RKO (cell line): ENCODE measurements at places on chromosomes 5 and 9.
A peak's percentile ranks its signal among the peaks of the same experiment; 100 is the strongest.

- DNase-seq: no peak
Observed at GRCh38 chr5:5752844-5753243, 330.4 kb downstream of the ICE1 start.

DNA sequence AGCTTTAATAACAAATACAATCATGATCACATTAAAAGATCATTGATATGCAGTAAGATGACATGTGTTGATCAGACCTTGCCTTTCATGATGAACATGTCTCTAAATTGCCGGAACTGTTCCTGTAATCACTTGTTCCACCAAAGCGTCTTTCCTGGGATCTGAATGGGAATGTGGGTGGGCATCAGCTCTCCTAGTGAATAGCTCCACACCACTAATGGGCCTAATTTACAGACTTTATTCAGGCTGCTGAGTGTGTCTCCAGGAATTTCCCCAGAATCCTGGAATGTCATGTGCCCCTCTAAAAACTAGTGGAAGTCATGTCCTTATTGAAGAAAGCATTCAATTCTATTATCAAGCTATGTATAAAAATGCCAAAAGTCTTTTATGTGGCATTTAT lies 765.1 kb upstream of the CTNND2 start:
- no peak for DNase-seq

GRCh38 chr5:35120715-35121114 lies 73.0 kb upstream of the AGXT2 start:
- no peak for DNase-seq

DNA sequence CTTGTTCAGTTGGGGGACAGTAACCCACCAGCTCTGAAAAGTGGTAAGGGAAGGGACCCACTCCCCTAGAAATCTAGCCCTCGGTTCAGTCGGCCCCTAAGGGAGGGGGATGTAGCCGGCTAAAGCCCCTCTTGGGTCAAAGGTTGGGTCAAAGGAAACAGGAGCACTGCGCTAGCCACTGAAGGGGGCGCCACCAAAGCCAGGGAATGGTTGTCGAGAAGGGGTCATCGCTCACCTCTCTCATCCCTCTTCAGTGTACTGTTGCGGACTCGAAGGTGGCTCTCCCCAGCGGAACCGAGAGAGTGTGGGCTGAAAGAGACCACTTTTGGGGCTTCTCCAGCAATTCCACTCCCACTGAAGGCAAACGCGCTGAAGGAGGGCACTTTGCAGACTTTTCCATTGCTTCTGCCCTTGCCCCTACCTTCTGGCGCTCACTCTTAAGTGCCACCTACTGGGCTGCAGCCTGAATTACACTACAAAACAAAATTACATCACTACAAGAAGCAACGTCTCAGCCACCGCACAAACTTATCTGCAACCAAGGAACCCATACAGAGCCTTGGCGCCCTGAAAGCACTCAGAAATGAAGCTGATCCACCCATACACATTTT lies 396.9 kb downstream of the PDE4D start:
- DNase-seq: peak; percentile 50

DNA sequence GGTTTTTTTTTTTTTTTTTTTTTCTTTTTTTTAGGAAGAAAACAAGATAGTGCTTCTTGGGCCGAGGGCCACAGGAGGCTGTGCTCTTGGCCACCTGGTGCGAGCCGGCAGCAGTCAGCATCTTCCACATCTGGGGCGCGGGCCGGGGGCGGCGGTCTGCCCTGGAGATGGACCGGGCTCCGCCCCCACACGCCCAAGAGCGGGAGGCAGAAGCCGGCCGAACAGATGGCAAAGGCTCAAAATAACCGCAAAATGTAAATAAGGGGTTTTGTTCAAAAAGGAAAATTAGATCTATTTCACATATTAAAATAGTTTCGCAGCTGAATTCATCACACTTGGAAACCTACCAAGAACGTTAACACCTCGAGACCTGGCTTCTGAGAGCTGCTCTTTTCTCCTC lies 51.5 kb upstream of the UBAC1 start:
- no peak for DNase-seq

- no peak for DNase-seq
Observed at GRCh38 chr5:128579639-128580038, 41.6 kb upstream of the FBN2 start.

DNA sequence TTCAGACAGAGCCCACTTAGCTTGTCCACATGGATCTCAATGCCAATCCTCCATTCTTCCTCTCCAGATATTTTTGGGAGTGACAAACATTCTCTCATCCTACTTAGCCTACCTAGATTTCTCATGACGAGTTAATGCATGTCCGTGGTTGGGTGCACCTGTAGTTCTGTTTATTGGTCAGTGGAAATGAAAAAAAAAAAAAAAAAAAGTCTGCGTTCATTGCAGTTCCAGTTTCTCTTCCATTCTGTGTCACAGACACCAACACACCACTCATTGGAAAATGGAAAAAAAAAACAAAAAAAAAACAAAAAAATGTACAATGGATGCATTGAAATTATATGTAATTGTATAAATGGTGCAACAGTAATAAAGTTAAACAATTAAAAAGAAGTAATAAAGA lies 59.0 kb downstream of the BASP1 start:
- no peak for DNase-seq

DNA sequence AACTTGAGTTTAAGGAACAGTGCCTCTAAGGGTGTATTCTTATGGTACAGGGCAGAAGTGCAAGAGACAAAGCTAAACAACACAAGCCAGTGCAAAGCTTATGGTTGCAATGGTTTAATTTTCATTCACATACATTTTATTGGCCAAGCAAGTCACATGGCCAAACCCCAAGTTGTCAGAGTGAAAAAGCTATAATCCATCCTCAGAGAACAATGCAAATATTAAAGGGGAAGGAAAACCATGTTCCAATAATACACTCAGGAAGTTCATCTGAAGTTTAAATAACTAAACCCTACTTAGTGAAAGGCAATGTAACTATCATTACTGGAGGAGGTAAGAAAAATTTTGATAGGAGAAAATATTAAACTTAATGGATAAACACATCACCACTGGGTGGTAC lies 26.6 kb upstream of the TLR4 start:
- no peak for DNase-seq

GRCh38 chr5:53478411-53479044 lies 1.9 kb upstream of the FST start:
- DNase-seq: peak; percentile 67

GRCh38 chr9:87648606-87649005 lies 77.3 kb upstream of the CTSL start:
- no peak for DNase-seq

- DNase-seq: no peak
Observed at GRCh38 chr5:57586649-57587048, 104.0 kb upstream of the ACTBL2 start.

DNA sequence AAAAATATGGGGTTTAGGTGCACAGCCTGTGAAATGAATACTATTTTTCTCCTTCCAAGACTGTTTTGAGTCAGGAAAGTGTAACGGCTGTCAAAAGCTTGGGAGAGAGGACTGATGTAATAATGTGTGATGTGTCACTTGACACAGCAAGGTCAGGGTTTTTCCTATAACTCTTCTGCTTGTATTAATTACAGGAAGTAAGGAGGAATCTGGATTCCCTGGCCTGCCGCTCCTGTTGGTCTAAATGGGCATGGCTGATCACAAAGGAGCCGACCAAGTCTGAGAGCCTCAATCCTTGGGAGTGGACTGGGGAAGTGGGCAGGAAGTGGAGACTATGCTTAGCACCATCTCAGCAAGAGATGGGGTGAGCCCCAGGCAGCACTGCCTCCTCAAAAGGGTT lies 16.7 kb upstream of the SLC28A3 start:
- DNase-seq: peak; percentile 19

- DNase-seq: no peak
Observed at GRCh38 chr5:109324931-109325330, 84.8 kb downstream of the PJA2 start.

DNA sequence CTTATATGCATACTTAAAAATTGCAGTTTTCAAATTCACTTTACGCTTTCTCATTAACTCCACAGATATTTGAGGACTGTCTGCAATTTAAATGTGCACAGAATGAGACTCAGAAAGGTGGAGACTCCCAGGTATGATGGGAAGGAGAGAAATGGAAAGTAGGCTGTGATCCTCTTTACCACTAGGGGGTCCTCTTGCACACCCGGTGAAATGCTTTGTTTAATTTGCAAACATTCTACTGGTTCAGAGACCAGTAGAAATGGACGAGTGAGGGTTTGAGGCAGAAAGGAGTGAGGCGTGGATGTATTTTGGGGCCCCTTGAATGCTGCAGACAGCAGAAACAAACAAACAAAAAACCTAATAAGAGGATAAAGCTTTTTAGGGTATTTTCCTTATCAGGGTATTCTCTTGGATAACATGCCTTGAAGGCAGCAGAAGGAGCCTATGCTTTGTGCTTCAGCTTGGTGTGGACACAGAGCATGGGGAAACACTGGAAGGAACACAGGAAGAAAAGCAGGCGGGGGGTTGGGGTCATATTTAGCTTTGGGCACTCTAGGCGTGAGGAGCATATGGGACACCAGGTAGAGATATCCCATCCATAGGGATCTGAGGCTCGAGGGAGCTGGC lies 410.1 kb downstream of the DMRT2 start:
- peak; percentile 12 for DNase-seq

DNA sequence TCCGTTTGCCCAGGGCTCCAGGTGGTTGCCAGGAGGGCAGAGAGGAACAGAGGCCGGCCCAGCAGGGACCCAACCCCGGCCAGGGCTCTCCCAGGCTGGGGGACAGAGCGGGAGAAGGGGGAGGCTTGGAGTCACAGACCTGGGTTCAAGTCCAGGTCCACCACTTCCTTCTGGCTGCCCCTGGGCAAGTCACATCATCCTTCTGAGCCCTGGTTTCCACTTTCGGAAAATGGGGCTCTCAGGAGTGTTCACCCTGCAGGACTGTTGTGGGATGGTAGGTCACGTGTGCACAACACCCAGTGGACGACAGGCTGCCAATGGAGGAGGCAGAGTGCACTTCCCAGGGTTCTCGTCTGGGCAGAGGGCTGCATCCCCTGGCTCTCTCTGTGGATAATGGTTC lies 245.4 kb downstream of the PBX3 start:
- DNase-seq: no peak

- no peak for DNase-seq
Observed at GRCh38 chr5:118692811-118693342, 295.5 kb downstream of the DTWD2 start.

GRCh38 chr9:123982535-123982934 lies 29.0 kb upstream of the LHX2 start:
- no peak for DNase-seq

GRCh38 chr9:93567271-93567959 lies 9.0 kb upstream of the PHF2 start:
- DNase-seq: peak; percentile 34

DNA sequence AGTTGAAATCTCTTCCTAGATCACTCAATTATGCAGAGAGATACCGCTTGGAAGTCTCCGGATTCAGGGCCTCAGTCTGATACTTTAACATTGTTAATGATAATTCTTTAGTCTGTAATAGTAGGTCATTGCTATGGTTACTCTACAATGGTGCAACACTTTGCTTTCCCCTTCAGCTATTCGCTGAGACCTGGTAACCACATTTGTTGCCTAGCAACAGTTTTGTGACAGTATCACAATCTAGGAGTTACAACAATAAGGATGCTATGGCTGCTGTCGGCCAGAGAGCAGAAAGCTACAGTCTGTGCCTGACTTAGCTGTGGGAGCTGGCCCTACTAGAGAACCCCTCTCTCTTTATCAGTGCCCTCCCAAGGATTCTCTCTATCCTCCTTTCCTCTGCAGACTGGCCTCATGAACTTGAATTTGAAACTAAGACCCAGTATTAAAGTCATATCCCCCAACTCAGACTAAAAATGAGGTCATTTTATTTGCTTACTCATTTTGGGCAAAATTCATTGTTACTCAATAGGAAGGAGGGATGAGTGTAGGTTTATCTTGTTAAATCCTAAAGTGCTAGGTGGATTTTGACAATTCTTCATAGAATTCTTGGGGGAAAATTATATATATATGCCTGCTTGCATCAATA lies 39.3 kb downstream of the NR2F1 start:
- peak; percentile 88 for DNase-seq

DNA sequence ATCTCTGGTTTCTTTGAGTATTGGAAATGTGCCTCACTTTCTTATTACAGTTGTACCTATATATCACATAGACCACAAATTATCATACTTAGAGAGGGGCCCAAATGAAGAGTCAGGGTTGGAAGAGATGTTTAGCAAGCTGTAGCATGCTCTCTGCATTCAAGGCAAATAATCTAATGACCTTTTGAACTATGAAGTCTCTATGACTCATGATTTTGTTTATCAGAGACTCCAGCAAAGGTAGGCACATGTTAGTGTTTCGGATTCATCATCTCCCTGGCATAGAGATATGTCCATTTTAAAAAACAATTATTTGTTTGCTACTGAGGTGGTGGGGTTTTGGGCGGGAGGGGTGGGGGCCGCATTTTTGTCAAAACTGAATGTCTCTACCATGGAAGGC lies 2000.1 kb downstream of the EFNA5 start:
- DNase-seq: no peak

DNA sequence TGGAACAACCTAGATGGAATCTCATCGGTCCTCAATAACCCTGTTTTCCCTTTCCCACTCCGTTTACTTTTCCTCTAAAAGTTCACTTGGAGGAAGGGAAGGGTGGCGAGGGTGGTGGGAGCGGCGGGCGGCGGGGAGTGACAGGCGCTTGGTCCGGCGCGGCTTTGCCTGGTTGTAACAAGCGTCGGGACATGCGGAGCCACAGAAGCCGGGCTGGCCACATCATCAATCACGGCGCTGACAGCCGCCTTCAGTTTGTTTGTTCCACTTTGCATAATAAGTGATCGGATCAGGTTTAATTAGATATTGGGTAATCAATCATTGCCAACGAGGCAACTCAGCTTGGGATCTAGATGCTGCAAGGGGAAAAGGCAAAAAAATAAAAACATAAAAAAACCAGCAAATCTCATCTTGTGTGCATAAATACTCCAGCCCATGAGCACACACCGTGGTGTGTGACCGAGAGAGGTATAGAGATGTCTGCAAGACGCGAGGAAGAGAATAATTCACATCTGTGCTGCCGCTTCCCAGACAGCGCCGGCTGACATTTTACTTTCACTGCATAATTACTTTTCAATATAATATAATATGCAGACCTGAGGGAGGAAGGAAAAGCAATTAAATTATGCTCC lies 396.2 kb upstream of the IRX4 start:
- no peak for DNase-seq

DNA sequence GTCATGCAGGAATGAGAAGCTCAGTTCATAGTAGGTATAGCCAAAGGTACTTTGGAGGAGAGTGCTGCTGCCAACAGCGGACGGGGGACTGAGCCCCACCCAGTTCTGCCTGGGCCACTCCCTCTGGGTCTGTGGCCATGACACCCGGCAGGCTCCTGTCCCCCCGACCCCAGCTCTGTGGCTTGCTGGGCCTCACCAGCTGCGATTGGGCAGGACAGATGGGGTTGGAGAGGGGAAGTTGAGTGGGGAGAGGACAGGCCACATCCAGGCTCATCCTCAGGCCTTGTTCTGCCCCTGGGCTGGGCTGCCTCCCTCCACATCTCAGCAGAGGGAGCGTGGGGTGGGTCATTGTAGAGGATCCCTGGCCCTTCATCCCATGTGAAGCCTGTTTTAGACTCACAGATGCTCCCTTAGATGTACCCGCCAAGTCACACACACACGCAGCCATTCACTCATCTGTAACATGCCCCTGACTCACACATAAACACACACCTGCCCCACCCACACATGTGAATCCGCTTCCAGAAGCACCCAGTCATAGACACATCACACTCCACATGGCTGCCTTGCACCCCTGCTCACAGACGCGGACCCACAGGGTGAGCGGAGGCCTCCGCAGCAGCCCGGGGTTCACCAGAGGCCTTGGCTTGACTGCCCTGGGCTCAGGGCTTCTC lies 48.8 kb downstream of the NTNG2 start:
- DNase-seq: peak; percentile 84
